Stimulated activated CD4-positive, alpha-beta T cell treated with anti-CD3 and anti-CD28 coated beads, Interleukin-12 subunit alpha, Interleukin-12 subunit beta, amount 100 ng/mL, for 48 hours (primary cell): ENCODE measurements at places on chromosomes 3 and 15.

GRCh38 chr3:172315401-172316091 is 132.7 kb downstream of the GHSR start:
- DNase-seq = no peak

GRCh38 chr3:37712918-37713817 is 148.5 kb upstream of the CTDSPL start:
- DNase-seq = no peak

- no peak for DNase-seq
These were observed 6.6 kb upstream of the BTLA start for GRCh38 chr3:112505907-112506306.

GRCh38 chr15:77669896-77670295 is 37.2 kb upstream of the LINGO1 start:
- no peak for DNase-seq

DNA sequence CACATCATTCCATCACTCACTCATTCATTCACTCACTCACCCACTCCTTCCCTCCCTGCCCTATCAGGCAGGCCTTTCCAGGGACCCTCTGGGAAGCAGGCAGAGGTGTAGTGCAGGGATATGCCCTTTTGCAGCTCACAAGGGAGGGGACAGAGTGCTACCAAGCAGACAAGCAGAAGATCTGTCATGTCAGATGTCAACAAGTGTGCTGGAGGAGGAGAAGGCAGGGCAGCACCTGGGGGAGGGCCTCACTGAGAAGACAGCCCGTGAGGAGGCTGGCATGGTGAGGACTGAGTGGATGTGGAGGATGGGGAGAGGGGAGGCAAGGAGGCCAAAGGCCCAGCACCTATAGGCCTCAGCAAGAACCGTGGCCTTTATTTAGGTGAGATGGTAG is 15.3 kb downstream of the ABTB1 start:
- no peak for DNase-seq

DNA sequence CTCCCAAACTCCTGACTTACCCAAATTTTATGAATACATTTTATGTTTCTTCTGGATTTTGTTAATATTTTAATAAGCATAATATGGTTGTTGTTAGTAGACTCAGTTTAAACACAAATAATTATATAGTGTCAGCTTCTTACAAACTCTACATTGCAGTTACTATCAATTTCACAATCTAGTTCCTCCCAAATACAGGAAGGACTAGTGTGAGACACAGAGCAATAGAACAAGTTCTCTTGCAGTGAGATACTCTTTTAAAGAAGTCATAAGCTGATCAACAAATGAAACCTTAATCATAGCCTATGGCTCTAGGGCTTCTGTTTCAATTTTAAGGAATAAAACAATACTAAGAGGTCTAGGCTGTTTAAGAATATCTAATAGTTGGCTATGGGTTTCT is 86.1 kb downstream of the SAMMSON start:
- DNase-seq = no peak

DNA sequence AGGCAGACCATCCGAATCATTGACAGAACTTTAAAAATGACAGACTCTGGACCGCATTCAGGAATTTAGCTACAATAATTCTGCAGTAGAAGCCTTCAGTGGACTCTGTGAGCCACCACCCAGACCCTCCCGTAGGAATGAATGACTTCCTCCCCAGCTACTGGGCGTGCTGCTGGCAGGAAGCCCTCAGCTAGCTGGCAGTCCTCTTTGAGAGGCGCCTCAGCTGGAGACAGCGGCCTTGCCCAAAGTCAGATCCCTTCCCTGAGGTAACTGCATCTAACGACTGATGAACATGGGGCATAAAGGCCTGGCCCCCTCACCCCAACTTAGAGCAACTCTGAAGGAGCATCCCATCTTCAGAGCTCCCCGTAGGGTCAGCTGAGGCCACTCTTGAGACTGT is 25.8 kb downstream of the CRABP1 start:
- no peak for DNase-seq

DNA sequence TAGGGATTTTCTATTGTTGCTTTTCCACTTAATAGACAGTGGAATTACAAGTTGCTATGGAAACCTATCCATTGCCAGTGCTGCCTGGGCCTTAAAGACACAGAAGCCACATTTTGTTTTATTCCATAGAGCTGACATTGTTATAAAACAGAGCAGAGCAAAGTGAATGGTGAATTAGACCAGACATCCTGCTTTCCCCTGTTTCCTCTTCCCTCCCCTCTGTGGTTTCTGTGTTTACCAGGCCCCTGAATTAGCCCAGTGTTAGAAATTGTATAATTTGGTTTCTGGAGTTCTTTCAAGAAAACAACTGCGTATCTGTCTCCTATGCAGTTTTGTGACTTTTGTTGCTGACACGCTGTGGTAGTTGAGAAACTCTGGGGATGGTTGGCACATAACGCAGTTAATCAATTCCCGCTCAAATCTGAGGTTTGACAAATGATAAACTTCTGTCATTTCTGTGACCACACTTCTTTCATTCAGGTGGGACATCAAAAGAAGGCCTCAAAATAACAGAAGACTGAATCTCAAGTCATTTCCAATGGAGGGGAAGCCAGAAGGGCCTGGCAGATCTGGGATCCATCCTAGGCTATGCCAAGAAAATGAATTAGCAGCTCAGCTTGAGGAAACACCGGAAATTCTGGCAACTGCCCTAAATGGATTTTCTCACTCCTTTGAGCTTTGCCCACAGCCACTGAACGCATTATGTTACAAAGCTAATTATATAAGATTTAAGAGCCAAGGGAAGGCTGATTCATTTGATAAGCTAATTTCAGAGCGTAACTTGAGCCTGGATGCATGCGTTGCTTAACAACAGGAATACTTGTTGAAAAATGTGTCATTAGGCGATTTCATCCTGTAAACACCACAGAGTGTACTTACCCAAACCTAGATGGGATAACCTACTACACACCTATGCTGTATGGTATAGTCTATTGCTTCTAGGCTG is 46.9 kb downstream of the NR1D2 start:
- no peak for DNase-seq

DNA sequence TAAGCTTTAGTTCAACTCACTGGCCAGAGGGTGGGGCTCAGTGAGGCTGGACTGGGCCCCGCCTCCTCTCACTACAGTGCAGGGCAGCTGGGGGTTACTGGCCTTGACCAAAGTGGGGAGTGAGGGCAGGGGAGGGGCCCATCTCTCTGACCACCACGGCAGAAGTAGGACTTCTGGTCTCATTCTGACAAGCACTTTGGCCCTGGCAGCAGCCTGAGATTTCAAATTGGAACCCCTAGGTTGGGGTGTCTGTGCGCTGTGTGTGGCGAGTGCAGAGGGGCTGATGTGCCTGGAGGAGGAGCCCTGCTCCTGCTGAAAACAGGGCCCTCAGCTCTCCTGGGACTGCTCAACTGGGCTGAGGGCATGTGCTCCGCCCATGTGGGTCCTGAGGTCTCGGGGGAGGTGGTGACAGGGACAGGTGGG is 60.3 kb upstream of the RPL32 start:
- no peak for DNase-seq

DNA sequence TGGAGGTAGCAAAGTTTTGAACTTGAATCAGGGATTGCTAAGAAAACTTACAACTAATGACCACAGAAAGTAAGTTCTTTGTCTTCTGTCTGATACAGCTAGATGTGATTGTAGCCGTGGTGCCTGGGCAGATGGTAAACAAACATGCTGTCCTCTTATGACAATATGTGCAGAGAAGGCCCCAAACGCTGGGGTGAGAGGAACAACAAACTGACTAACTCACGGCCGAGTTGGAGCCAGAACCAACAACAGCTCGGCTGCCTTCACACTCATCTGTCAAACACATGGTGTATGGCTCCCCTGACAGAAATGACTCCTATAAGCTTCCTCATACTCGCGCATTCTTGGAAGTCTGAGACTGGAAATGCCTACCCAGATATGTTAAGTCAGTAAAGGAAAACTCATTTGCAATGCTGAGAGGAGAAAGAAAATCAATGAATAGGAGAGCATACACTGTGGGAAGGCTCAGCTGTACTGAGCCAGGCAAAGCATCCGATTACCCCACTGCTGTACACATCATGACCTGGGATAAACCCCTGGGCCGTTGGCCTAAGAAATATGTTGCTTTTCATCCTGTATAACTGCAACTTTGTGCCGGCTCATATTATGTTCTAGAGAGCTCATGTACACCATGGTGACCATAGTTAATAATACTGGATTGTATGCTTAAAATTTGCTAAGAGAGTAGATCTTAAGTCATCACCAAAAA is 5.7 kb downstream of the THBS1 start:
- no peak for DNase-seq

DNA sequence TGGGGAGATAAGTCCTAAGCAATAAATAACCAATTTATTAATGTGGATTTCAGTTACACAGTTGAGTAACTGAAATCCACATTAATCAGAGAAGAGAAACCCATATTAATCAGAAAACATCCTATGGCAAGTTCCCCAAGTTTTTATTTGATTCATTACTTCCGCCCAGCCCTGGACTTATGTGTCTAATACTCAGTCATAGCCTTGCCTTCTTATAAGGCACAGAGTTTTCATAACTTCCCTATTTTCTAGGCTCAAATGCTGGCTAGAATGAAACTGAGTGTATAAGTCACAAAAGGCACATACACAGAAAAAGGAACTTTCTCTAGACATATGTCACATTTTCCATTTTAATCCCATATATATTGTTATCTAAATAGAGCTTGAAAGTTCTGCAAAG is 28.8 kb downstream of the CD47 start:
- no peak for DNase-seq

GRCh38 chr15:87245592-87245991 is 1010.9 kb downstream of the NTRK3 start:
- no peak for DNase-seq

GRCh38 chr3:61996366-61996765 is 377.0 kb downstream of the FEZF2 start:
- no peak for DNase-seq

- DNase-seq = no peak
These were observed 30.6 kb upstream of the CERS3 start for GRCh38 chr15:100559330-100559729.

GRCh38 chr3:86793786-86794185 is 197.2 kb downstream of the VGLL3 start:
- no peak for DNase-seq
